Iris pigment epithelial cell (primary cell): ENCODE measurements at places on chromosomes 16 and 17.

DNA sequence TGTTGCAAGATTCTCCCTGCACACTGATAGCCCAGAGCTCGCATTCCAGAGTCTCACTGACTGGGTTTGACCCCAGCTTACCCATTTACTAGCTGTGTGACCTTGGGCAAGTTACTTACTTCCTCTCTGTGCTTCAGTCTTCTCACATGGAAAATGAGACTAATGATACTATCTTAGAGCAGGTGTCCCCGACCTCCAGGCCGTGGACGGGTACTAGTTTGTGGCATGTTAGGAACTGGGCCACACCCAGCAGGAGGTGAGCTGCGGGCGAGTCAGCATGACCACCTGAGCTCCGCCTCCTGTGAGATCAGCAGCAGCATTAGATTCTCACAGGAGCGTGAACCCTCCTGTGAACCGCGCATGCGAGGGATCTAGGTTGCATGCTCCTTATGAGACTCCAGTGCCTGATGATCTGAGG, 15.8 kb downstream of the ANKFY1 start:
- peak; percentile 47 for DNase-seq

GRCh38 chr16:87101903-87102302, 215.3 kb downstream of the C16orf95 start:
- peak; percentile 49 for DNase-seq

DNA sequence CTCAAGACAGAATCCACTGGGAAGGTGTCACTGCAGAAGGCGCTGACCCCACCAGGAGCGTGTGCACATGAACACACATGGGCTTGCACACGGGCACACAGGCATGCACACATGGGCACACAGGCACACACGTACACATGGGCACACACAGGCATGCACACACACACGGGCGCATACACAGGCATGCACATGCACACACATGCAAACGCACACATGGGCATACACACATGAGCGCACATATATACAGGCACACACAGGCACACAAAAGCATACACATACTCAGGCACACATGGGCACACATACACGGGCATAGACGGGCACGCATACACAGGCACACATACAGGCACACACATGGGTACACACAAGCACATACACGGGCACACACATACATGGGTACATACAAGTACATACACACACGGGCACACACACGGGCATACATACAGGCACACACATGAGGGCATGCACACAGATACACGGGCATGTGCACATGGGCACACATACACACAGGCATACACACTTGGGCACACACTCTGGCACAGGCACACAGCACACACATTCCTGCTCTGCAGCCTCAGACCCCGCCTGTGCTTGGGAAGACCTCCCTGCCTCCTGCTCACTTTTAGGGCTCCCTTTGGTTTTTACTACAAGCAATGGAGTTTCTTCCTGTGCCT, 86.8 kb downstream of the ZNF778 start:
- DNase-seq, result no peak

DNA sequence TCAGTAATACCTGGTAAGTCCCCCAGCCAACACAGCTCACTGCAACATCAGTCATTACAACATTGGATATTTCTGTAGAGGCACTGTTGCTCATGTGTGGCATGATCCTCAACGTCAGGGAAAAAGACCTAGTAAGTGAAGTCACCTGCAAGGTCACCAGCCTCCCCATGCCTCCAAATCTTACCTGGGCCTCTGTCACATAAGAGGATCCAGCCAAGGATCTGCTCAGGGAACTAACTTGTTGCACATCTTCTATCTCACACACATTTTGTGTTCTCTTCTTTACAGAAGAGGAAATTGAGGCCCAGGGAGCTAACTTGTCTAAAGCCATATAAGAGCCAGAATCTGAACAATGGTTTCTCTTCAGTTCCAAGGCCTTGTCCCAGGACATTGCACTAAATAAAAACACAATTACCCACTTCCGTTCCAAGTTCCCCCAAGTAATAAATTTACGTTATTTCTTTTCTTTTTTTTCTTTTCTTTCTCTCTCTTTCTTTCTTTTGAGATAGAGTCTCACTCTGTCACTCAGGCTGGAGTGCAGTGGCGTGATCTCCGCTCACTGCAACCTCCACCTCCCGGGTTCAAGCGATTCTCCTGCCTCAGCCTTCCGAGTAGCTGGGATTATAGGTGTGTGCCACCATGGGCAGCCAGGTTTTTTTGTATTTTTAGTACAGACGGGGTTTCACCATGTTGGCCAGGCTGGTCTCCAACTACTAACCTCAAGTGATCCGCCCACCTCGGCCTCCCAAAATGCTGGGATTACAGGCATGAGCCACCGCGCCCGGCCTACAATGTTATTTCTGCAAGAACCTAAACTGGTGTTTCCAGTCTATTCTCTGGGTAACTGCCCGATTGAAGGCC, 1.3 kb downstream of the SHMT1 start:
- no peak for DNase-seq

- no peak for DNase-seq
These were observed 392.7 kb downstream of the CPPED1 start for GRCh38 chr16:12410837-12411490.

DNA sequence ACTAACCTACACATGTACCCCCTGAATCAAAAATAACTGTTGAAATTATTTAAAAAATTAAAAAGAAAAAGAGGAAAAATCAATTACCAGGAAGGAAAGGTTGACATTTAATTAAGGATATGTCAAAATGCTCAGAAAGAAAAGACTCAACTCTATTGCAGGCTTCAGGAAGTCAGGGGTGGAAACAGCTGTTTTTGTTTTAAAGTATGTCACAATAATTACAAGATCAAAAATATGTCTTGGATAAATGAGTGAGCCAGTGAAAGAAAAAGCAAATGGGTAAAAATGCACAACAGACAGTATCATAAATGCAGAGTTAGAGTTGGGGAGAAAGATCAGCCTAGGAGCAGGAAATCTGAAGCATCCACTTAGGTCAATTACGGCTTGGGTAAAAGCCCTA, 146.0 kb downstream of the CDH11 start:
- DNase-seq, result no peak

DNA sequence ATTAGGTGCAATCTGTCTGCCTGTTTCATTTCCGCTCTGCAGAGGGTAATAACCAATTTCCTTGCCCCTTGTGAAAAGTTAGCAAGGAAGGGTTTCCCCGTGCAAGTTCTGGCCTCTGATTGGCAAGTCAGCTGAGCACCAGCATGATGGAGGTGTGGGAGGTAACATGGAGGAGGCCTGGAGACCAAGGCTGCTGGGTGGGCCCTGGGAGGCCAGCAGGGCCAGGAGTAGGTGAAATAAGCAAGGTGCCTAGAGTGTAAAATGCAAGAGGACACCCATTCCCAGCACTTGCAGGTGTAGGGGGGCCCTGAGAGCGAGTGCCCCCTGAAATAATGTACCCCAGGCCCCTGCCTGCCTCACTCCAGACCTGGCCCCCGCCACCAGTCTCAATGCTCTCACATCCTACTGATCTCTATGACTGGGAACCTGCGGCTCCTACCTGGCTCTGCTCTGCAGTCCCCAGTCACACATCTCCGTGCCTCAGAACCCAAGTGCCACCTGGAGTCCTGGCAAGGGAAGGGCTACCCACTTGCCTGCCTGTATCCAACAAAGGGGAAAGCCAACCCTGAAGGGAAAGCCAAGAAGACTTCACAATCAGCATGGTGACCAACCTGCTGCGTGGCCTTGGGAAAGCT, 116.2 kb downstream of the C16orf78 start:
- no peak for DNase-seq

DNA sequence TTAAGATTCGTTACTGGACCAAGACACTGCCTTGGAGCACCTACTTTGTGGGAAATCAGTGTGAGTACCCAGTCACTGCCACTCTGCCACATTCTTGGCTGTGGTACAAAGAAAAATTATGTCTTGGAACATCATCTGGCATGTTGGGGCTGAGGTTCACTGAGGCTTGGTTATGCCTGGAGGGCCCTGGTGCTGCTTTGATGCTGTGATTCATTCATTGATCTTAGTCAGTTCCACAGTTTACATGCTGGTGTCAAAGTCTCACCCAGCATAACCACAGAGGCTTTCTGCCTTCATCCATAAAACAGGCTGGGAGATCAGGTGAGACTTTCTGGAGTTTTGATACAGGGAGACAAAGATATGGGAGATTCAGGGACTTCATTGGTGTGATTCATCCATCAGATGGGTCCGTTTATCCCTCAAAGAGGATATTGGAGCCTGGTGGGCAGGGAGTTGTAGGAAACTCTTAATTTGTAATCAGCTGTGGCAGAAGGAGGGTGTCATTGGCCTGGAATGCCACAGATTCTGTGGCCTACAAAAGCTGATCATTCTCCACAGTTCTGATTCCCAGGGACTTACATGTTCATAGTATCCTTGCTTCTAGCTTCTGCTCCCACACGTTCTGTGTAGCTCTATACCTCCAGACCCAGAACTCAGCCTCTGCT, 322.5 kb downstream of the PMP22 start:
- peak; percentile 33 for DNase-seq

GRCh38 chr17:17191961-17192381, 14.2 kb downstream of the PLD6 start:
- no peak for DNase-seq

GRCh38 chr16:81695321-81696165, 83.5 kb upstream of the PLCG2 start:
- DNase-seq, result peak; percentile 15

DNA sequence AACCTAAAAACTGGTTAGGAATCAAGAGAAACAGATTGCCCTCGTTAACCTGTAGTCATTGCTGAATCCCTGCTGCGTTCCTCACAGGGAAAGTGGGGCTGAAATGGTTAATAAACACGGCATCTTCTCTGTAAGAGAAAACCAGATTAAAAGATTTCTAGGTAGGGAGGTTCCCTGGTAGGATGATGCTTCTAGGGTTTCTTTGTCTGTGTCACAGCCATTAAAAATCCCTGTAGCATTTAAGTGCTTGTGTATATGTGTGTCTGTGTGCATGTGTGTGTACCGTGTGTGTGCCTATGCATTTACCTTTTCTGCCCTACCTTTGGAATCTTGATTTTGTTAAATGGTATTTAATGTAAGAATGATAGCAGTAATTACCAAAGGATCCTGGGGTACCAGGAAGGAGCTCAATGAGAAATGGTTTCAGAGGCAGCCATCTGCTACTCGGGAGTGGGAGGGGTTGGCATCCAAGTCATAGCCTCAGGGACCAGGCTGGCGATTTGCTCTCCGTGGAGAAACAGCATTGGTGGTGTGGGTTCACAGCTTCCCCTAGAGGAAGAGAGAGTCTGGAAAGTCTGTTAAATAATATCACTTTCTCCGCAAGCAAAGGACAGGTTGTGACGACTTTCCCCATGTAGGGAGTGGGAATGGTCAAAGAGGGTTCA, 177.1 kb downstream of the HS3ST4 start:
- DNase-seq, result no peak

GRCh38 chr17:67528751-67529436, 151.8 kb downstream of the PITPNC1 start:
- DNase-seq, result peak; percentile 90

DNA sequence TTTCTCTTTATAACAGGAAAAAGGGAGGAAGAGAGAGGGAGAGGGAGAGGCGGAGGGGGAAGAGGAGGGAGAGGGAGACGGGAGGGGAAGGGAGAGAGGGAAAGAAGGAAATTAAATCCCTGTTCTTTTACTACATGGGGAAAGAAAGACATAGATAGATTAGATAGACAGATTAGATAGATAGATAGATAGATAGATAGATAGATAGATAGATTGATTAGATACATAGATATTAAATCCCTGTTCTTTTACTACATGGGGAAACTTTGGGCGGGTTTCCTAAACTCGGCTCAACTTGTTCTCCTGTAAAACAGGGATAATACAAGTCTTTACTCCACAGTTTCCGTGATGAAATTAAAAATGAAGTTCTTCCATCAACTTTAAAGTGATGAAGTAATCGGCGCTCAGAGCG, 661 bp downstream of the RFWD3 start:
- no peak for DNase-seq

- no peak for DNase-seq
These were observed 51.7 kb downstream of the CMC2 start for GRCh38 chr16:80954985-80955384.

- DNase-seq, result no peak
These were observed 62.6 kb upstream of the CACNG5 start for GRCh38 chr17:66772148-66772812.

DNA sequence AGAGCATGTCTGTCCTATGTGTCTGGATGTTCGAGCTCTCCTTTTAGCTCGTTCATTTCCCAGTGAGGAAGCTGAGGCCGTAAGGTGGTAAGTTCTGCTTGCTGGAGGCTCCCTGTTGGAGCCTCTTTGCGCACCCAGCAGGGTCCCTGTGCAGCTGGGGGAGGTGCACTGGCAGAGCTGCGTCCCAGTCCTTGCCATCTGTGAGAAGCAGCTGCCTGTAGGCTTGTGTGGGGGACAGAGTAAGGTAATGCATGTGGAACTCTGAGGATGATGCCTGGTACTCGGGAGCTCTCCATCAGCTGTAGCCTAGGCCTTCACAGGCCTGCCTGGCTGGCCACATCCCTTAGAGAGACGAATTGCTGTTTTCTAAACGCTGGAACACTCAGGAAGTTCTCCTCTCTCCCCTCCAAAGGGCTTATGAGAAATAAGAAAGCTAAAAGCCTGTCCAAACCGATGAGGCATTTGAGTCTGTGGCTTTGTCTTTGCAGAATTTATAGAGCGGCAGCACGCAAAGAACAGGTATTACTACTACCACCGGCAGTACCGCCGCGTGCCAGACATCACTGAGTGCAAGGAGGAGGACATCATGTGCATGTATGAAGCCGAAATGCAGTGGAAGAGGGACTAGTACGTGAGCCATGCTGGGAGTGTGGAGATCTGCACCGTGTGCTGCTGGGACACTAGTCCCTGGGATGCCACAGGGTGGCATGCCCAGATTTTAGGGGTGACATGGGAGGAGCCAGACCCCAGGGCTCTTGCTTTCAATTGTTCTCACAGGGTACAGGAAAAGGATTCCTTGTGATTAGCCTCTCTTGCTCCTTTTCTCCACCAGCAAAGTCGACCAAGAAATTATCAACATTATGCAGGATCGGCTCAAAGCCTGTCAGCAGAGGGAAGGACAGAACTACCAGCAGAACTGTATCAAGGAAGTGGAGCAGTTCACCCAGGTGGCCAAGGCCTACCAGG, 1.6 kb downstream of the NDUFB10 start:
- no peak for DNase-seq

DNA sequence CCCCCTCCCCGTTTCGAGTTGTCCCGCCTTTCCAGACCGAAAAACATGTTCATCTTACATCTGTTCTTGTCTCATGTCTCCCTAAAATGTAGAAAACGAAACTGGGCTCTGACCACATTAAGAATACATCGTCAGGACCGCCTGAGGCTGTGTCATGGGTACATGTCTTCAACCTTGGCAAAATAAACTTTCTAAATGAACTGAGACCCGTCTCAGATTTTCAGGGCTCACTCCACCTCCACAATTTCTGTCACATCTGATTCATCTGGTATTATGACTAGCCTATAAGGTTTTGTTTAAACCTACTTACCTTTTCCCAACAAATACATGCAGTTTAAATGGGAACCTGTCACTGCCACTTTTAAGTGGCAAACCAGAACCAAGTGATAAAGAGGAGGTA, 621 bp downstream of the SDR42E1 start:
- no peak for DNase-seq

DNA sequence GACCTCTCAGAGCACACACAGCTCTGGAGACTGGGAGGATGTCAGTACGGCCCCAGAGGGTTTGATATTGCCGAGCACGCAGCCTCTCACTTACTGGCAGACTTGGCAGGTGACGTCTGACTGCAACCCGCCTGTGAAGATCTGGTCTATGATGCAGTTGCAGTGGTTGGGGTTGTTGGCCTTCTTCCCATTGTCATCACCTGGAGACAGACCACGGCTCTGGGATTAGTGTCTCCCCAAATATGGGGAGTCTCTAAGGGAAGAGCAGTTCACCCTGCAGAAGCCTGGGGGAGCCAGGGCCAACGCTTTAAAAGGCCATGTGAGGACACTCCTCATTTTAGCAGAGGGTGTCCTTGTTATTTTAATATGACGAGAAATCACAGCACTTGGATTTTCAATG, 30.1 kb downstream of the USP22 start:
- no peak for DNase-seq
